ENCODE measurements at places on chromosomes 6 and 20.

GRCh38 chr6:113461153-113461932, 395.8 kb upstream of the MARCKS start:
- DNase-seq, result no peak

DNA sequence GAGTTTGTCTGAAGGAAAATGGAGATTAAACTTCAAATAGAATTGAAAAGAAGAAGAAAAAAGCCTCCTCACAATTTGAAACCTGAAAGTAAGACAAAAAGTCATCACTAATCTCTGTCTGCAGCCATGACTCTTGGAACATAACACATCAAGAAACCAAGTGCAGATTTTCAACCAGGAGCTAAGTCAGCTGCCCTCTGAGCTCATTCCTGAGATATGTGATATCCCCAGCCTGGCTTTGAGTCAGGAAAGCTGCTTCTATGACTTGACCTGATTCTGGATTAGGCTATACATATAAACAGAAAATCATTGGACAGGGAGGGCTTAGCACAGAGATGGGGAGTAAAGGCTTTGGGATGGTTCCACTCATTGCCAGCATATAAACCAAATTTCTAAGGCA, 891.4 kb downstream of the TFAP2A start:
- DNase-seq, result no peak

GRCh38 chr20:16942756-16943155, 194.6 kb downstream of the OTOR start:
- DNase-seq, result no peak

GRCh38 chr20:42138729-42139128, 520.6 kb upstream of the CHD6 start:
- DNase-seq, result no peak

DNA sequence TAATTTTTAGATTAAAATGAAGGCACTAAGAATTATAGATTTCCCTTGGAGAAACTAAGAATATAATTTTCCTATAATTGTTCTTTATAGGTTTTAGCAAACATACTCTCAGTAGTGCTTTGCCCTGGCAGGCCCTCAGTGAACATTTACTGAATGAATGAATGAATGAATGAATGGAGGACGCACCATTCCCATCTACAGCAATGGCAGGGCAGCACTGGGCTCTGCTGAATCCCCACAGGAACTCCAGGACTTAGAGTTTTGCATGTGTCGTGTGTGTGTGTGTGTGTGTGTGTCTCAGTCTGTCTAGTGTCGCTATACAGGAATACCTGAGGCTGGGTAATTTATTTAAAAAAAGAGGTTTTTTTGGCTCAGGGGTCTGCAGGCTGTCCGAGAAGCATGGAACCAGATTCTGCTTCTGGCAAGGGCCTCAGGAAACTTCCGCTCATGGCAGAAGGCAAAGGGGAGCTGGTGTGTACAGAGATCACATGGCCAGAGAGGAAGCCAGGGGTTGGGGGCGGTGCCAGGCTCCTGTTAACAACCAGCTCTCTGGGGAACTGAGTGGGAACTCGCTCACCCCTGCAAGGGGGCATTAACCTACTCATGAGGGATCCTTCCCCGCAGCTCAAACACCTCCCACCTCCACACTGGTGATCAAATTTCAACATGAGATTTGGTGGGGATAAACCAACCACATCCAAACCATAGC, 20.1 kb downstream of the RNASET2 start:
- DNase-seq, result no peak

DNA sequence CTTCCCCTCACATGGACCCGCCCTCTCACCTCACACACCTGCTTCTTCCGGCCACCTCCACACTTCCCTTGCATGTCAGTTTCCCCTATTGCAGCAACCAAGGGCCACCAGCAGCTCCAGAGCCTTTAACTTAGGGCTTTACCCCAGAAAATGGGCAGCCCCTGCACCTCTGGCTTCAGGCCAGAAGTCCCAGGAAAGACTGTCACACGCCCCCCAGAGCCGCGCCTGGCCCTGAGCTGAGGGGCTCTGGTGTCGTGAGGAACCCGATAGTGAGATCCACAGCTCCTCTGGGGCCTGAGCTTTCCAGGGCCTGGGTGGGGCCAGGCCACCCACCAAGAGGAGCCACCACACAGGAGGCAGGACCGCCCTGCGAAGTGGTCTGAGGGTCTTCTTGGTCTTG, 182.4 kb downstream of the DLL1 start:
- DNase-seq, result no peak

DNA sequence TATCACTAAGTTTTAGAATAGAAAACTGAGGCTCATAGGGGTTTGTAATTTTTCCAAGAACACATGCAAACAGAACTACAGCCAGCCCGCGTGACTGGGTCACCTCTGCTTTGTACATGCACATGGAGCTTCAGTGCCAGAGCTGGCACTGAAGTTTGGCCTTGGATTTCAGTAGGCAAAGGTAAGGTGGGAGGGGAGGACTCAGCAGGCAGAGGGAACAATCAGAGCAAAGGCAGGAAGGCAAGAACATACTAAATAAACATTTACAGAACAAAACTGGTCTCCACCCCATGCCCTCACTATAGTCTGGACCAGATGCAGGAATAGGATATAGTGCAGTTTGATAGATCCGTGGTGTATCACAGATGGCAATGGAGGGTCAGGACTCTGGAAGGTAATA, 13.6 kb upstream of the ABRACL start:
- no peak for DNase-seq

DNA sequence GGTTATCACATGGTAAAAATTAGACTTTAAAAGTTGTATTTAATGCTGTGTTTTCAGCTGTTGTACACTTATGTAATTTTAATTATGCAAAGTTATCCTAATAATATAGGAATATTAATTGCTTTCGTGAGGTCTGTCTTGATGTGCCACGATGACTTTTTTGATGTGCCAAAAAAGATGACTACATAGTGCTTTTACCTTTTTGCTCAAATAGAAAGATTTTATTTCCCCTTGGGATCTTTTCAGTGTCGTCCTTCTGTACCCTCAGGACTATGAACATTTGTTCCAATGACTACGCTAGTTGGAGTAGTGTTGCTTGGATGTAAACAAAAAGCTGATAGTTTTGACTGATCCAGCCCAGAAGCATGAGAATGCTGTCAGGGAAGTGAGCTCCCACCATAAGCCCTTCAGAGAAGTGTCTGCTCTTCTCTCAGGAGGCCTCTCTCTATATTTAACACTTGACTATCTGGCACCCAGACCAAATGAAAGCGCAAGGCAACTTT, 1.2 kb upstream of the CD164 start:
- no peak for DNase-seq

- no peak for DNase-seq
These were observed 3.1 kb upstream of the OSBPL2 start for GRCh38 chr20:62235001-62235776.

GRCh38 chr6:96381246-96381645, 140.4 kb upstream of the UFL1 start:
- DNase-seq, result no peak

DNA sequence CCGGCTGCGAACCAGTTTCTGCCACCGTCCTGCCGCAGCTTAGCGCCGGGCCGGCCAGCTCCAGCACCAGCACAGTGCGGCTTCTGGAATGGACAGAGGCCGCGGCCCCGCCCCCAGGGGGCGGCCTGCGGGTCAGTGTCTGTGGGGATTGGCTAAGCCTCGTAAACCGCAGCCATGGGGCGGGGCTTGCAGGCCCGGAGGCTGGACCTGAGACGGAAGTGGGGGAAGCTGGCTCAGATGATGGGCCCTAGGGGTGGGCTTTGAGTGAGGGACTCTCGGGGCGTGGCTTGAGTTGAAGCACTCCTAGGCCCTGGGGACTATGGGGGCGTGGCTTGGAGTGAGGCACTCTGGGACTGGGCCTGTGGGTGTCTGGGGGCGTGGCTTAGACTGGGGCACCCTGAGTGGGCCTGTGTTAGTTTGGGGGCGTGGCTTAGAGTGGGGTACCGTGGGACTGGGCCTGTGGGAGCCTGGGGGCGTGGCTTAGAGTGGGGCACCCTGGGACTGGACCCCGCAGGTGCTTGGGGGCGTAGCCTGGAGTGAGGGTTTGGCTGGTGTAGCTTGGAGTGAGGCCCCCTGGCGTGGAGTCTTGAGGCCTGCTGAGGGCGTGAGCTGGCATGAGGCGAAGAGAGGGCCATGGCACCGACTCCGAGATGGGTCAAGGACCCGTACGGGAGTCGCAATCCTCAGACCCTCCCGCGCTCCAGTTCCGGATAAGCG, 6.6 kb downstream of the L3MBTL1 start:
- peak; percentile 97 for DNase-seq

DNA sequence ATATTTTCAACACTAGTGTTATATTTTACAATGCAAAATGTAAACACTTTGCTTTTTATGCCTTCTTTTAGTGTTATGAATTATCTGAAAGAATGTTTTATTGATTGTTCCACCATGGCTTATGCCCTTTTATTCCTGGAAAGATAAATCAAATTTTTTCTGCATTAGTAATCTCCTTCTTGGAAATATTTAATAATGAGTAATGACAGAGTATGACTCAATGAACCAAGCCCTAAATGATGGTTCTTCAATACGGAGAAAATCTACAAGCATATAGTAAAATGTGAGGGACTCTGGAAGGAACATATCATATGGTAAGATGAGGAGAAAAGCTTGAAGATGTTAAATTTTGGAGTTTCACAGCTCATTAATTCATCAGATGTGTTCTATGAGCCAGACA, 929.6 kb downstream of the C6orf118 start:
- no peak for DNase-seq

- no peak for DNase-seq
These were observed 413.0 kb downstream of the PREX1 start for GRCh38 chr20:48414786-48415185.

DNA sequence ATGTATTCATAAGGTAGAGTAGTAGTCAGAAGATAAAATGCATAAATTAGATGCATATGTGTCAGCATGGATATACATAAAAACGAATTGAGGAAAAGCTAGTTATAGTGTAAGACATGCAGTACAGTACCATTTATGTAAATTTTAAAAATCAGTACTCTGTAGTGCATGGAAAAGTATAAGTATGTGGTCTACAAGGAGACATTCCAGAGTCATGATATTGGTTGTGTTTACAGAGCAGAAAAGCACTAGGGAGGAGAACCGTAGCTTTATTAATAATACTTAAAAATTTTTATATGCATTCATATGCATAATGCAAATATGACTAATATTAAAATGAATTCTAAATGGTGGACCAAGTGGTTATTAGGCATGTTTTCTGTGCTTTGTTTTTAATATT, 220.0 kb downstream of the ZFAND3 start:
- no peak for DNase-seq

GRCh38 chr6:156587071-156587470, 190.1 kb upstream of the ARID1B start:
- DNase-seq, result no peak

DNA sequence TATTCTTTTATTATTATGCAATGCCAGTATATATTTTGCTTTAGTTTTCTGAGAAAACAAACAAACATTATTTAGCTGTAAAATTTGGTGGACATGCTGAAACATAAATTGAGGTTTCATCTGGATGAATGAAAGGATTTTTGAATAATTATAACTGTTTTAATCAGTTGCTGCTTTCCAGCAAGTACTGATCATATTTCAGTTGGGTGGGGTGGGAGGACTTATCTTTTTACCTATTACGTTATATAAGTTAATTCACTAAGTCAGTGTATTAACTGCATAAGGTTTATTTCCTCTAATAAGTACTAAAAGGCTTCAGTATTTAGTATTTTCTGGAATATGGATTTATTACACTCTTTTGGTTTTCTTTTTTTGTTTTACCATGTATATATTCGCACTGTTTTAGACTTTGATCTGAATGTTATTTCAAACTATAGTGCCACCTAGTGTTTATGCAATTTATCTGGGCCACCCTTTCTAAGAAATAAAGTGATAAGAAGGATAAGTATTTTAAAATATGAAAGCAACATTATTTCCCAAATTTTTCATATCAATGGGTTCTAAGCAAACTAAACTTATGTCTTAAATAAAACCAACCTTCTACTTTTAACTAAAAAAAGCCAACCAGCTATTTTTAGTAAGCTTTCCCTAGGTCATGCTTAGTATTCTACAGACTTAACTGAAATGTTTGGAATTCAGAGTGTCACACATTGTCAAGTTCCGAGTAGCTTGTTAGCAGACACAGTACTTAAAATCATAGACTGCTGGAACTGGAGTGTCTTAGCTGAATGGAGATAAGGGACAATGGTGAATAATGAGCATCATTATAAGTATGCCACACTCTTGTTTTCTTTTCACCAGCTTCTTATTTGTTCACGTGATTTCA, 105.4 kb upstream of the MCHR2 start:
- DNase-seq, result no peak

- no peak for DNase-seq
These were observed 24.2 kb downstream of the RBM24 start for GRCh38 chr6:17305219-17306001.

DNA sequence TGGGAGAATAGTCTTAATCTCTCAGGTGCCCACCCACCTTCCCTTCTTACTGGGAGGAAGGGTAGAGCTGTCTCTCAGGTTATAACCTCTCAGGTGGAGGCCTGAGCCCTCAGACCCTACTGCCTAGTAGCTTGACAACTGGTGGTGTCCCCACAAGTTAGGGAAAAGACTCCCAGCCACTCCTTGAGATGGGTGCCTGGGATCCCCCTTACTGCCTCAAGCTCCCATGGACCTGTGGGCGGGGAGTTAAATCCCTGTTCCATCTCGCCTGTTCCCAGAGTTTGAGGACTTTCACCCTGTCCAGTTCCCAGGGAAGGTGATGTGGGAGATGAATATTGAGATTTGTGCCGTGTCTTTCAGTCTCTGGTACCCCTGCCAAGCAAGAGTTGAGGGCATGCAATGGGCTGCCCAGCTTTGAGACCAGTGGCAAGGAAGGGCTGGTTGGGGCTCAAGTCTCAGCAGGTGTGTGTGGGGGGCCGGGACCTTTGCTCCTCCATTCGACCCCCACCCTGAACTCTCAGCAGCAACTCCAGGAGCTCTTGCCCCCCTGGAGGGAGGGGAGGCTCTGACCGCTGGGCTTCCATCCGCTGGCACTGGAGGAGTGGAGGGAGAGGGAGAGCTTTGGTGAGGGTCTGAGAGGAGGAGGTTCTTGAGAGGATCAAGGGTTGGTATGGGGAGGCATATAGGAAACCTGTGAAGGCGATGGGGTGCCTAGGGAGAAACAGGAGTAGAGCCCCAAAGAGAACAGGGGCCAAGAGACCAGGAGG, 1.1 kb upstream of the PBX2 start:
- no peak for DNase-seq

- DNase-seq, result no peak
These were observed 50.3 kb upstream of the IPCEF1 start for GRCh38 chr6:154406869-154407268.

- no peak for DNase-seq
These were observed 51.9 kb downstream of the AKAP12 start for GRCh38 chr6:151291722-151292059.

DNA sequence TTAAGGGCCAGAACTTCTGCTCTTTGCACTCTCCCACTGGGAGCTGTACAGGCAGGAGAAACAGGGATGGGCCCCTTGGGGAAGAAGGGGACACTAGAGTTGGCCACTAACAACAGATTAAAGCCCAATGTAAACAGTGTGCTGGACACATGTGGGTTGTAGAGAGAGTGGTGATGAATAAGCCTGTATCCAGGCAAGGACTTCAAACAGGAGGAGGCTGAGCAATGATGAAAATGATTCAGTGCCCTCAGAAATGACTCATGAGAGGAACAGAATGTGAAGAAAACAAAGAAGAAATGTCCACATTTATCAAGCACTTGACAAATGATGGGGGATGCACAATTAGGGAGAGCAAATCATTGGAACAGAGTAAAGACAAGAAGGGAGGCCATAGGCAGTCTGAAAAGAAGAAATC, 242.3 kb downstream of the TBX18 start:
- DNase-seq, result no peak

Data from HEK293T (cell line).